Activated T-cell treated with anti-CD3 and anti-CD28 coated beads, Interleukin-2, amount 50 U/mL, for 4 hours (primary cell): ENCODE measurements at places on chromosomes 6 and 20. TPM values are rescaled to one million over a fixed set of nuclear protein-coding genes. Genes with fewer than 3 reads are reported as not detected.

LPA gene
- not detected for total RNA-seq

SYNJ2 gene
- total RNA-seq = 22.9 TPM

BANF2 gene
- total RNA-seq = not detected

DDO gene
- total RNA-seq = not detected

CDSN gene
- not detected for total RNA-seq

DNAH8 gene
- total RNA-seq = 0.22 TPM

NKAPL gene
- total RNA-seq = 0.16 TPM

TUBB1 gene
- total RNA-seq = not detected

VARS2 gene
- 73.6 TPM for total RNA-seq

NNAT gene
- total RNA-seq = not detected

GPR6 gene
- not detected for total RNA-seq

ARMC12 gene
- 0.43 TPM for total RNA-seq

ISM1 gene
- total RNA-seq = 11.5 TPM

MCHR2 gene
- not detected for total RNA-seq

MAP3K4 gene
- 48.8 TPM for total RNA-seq

TGM3 gene
- total RNA-seq = 0.26 TPM

TNFRSF21 gene
- total RNA-seq = 3.1 TPM
